ENCODE measurements at places on chromosomes 3 and 15.

GRCh38 chr15:70532531-70533186 is 230.7 kb downstream of the UACA start:
- no peak for DNase-seq

- DNase-seq = no peak
Observed at GRCh38 chr3:113649174-113649845, 47.1 kb downstream of the USF3 start.

DNA sequence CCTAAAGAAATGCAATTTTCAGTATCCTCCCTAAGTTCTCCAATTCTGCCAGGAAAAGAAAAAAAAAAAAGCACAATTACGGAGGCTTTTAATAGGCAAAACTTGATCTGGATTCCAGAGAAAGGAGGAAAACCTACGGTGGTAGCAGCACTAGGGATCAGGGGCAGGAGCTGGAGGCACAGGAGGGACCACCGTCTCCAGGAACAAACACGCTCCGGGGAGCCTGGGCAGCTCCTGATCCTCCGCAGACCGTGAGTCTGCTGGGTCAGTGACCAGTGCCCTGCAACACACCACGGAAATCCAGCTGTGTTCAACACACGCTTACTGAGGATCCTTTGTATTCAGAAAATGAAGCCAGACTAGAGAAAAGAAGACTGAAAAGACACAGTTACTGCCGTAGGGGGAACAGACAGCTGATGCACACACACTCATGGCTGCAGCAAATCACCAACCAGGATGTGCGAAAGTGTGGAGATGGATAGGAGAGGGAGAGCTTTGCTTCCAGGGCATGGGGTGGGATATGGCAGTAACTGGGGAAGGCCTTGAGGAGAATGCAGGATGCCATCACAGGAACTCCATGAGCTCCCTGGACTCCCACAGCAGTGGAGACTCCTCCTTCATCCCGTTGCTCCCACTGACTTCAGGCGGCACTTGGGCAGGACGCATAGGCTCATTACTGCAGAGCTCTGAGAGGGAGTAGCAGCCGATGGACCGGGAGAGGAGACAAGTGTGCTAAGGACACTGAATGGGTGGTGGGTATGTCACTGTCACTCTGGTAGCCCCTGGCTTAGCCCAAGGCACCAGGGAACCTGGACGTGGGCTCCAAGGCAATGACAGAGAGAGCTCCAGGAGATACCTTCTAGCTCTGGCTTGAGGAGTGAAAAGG is 167.0 kb downstream of the ATP10A start:
- DNase-seq = no peak

- DNase-seq = no peak
Observed at GRCh38 chr3:16449369-16449768, 64.1 kb downstream of the RFTN1 start.

- no peak for DNase-seq
Observed at GRCh38 chr3:53813229-53813628, 33.0 kb downstream of the CHDH start.
